Progenitor cell of endocrine pancreas (in vitro differentiated cells): ENCODE measurements at places on chromosomes 5 and 9. TPM values are rescaled to one million over a fixed set of nuclear protein-coding genes. Genes with fewer than 3 reads are reported as not detected.

SLC1A3 gene
- 14.0 and 14.5 TPM in 2 replicates for total RNA-seq

OR1N2 gene
- total RNA-seq: not detected in 2 replicates

SPINK5 gene
- 19.7 and 23.8 TPM in 2 replicates for total RNA-seq

- no peak for DNase-seq
Observed at GRCh38 chr9:16217943-16218701, 652.3 kb downstream of the BNC2 start.

DNA sequence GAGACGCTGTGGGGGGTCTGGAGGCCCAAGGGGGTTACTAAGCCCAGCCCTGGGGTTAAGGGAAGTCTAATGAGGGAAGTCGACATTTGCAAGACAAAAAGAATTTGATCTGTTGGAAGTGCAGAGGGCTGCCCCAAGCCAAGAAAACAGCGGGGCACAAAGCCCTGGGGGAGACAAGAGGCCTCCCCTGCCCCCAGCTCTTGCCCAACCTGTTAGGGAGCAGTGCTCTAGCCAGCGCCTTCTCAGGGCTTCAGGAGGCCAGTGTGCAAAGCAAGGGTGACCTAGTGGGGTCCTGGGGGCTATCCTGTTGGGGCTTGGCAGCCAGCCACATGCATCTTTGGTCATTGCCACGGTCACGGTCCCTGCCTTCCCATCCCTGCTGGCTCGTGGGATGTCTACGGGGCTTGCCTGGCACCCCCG, 25.2 kb downstream of the GFI1B start:
- DNase-seq: no peak

- DNase-seq: no peak
Observed at GRCh38 chr5:91252916-91253315, 130.2 kb downstream of the ARRDC3 start.

- DNase-seq: no peak
Observed at GRCh38 chr5:162242416-162242815, 174.8 kb downstream of the GABRG2 start.

DNA sequence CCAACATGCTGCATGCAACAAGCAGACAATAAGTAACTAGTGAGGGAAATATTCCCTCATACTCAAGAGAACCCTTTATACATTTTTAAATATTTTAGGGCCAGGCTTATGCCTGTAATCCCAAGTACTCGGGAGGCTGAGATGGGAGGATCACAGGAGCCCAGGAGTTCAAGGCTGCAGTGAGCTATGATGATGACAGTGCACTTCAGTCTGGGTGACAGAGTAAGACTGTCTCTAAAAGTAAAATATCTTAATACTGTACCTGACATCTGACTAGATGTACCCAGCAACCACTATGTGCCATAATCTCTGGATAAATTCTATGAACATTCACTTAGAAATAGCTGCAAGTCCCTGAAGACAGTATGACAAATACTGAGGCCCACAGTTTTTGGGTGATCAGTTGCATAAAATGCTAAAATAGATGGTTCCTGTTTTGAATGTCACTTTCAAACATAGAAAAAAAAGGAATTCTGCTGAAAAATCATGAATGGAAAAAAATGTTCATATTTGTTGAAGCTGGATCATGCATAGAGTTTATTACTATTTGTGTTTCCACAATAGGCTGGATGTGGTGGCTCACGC, 2.0 kb upstream of the C5orf15 start:
- no peak for DNase-seq
